Activated gamma-delta T cell (primary cell): ENCODE measurements at places on chromosomes 16 and 17.

DNA sequence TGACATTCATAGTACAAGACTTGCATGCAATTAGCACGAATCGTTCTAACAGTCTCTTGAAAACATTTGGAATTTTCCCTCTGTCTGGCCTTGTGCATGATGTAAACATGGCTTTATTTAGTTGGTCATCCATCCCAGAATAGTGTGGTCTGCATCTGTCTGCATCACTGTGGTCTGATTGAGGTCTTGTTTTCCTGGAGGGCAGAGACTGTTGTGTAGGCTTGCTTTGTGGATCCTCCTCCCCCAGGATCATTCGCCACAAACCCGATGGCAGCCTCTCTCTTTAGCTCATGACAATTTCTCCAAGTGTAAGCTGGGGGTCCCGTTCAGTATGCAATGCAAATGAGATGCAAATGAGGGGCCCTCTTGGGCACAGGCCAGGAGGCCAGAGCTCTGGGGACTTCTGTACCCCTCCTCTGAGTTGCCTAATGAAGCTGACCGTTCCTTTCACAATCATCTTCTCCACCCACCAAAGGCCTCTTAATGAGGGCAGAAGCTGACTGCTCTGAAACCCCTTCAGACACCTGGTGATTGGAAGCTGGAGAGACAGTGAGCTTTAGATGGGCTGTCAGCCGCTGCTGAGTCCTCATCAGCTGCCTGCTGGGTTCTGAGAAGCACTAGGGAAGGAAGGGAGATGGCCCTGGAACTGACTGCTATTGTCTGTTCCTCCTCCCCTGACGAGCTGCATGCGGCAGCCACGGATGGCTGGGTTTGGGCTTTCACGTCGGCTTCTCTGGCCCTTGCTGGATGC is 201.2 kb upstream of the CACNG3 start:
- DNase-seq: no peak

- no peak for DNase-seq
These were observed 14.8 kb upstream of the PLK1 start for GRCh38 chr16:23663918-23664317.

- no peak for DNase-seq
These were observed 1231.8 kb downstream of the CDH11 start for GRCh38 chr16:63890081-63890480.

DNA sequence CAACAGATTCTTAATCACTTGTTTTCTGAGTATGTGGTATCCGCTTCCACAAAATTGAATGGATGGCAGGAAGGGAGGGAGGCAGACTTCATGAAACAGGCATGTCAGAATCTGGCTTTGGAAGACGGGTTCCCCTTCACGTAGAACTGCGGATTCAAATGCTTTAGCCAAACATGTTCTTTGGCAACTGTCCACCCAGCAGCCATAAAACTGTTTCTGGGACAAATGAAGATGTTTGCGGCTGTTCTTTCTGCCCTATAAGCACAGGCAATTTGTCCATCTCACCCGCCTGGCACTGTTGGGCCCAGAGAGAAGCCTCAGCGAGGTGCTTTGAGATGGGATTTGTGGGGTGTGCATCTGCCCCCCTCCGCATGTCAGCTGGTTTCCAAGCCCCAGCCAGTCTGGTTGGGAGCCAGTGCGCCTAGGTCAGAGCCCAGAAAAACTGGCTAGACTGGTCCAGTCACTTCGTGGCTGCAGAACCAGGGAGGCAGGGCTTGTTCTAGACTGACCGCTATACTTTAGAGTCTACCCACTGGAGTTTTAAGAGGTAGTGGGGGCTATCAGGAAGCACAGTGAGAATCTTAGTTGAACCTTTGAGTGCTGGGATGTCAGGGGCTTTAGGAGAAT is 6.3 kb downstream of the CRHR1 start:
- no peak for DNase-seq

DNA sequence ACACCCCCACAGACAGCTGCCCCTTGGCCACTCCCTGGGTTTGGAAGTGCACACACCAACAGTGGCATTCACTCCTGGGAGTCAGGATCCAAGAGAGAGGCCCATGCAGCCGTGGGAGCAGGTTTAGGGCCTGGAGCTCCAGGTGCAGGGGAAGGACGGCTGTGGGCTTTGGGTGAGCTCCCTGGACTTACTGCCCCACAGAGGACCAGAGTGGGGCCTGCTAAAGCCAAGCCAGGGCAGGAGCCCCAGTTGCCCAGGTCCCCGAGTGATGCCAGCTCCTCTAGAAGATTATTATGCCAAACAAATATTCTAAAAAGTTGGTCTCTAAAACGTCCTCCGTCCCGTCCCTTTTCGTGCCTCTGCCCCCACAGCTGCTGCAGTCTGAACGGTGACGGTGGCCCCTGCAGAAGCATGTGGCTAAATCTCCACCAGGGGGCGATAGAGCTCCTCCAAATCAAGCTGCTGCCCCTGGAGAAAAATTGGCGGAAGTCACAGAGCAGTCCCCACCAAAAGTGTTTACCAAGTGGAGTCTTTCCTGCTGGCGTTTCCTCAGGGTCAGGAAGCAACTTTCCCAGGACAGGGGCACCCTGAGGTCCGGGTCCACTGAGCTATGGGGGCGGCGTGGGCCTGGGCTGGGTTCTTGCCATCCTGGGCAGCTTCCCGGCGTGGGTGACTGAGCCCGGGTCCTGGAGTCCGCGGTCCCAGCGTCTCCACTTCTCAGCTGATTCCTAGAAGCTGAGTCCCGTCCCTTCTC is 4.2 kb downstream of the ARMC7 start:
- no peak for DNase-seq

GRCh38 chr17:76265624-76266243 is 586 bp downstream of the UBALD2 start:
- DNase-seq: peak; percentile 52

- no peak for DNase-seq
These were observed 152.7 kb downstream of the RAB11FIP4 start for GRCh38 chr17:31544186-31544585.

DNA sequence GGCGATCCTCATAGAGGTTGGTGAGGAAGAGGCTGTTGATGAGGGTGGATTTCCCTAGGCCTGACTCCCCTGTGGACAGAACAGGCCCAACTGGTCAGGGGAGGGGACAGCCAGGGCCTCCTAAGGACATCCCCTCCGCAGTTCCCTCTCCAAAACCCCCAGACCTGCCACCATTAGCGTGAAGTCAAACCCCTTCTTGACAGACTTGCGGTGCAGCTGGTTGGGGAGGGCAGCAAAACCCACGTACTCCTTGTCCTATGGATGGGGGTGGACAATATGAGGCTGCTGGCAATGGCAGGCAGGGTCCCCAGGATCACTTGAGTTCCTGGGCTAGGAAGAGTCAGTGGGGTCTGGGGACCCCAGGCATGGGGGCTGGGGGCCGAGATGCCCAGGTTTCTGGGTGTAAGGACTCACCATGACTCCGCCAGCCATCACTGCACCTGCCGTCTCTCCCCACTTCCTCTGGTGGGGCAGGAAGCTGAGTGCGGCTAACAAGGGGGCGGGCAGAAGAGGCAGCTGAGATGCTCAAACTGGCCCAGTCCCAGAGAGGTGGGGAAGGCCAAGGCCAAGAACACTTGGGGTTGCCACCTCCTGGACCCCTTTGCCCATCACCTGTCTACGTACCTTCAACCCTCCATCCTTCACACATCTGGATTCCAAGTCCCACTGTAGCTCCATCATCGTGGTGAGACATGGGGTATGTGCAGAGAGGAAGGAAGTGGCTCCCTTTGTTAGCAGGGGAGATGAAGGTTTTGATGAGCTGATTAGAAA is at the start of gene SEPTIN1:
Gene SEPTIN1, minus strand, starts transcription at position 451 of the 771 bp plus-strand sequence. Its CDS starts 19 bp downstream, at position 432.
- peak; percentile 31 for DNase-seq

- no peak for DNase-seq
These were observed 33.4 kb upstream of the TBX2 start for GRCh38 chr17:61366076-61366714.

DNA sequence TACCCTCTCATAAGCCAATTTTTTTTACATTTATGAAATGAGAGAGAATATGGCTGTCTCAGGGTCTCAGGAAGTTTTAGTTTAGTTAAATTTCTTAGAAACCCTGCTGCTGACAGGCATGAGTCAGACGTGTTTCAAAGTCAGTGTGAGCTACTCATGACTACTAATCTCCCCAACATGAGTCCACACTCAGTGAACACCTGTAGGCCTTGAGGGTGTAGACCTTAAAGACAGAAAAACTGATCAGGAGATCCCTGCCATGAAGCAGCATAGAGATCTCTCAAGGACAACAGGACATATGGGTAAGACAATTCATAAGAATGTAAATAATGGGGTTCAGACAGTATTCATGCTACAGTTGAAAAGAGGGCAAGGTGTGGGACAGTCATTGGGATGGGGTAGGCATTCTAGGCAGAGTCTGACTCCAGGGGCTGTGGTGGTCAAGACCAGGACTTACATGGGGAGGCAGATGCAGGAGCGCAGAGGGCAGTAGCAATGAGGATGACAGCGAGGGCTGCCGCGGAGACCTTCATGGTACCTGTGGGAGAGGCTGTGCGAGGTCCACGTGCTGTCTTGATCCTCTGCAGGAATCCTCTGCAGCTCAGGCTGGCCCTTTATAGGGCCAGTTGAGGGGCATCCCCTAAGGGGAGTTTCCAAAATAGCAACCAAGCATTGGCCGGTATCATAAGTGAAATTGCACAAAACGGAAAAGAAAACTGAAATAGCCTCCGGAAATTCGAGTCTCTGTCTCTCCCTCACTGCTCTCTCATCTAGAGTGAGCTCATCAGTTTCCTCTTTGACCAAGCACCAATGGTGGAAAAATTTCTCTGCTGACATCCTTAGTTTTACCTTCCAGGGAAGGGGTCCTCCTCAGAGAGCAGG is at the start of gene CCL5:
Gene CCL5, minus strand, starts transcription at position 588 of the 882 bp plus-strand sequence.
- peak; percentile 30 for DNase-seq
